ENCODE measurements at places on chromosomes 4 and X.

- DNase-seq: no peak
These were observed 3.3 kb downstream of the KCND1 start for GRCh38 chrX:48968377-48968776.

DNA sequence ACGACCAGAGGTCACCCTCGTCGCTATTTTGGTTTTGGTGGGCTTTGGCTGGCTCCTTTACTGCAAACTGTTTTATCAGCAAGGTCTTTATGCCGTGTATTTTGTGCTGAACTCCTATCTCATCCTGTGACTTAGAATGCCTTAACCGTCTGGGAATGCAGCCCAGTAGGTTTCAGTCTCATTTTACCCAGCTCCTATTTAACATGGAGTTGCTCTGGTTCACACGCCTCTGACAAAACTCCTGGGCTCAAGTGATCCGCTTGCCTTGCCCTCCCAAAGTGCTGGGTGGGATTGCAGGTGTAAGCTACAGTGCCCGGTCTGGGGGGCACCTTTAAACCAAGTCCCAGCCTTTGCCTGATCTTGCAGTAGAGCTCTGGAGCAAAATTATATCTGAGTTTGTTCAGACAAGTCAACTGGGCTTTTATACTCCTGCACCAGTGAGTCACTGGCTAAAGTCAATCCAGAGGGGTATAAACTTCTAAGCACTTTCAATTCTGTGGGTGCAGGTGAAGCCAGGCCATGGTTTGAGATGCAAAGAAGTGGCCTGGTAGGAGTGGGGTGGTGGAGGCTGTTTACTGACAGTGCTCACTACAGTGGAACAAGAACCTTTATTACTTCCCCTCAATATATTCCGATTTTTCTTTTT, 50.2 kb downstream of the MGST2 start:
- DNase-seq: no peak

DNA sequence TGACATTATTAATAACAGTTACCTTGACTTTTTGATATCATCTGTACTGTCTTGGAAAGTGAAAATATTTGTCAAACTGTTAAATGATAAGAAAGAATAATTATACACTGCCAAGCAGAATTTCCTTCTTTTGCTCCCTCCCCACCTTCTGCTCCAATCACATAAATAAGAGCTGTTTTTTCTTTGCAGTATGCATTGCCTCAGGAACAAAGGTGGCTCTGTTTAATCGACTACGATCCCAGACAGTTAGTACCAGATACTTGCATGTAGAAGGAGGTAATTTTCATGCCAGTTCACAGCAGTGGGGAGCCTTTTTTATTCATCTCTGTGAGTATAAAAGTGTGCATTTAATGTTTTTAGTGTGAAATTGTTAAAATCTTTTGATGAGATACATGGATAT, 66.1 kb downstream of the CCKAR start:
- no peak for DNase-seq

- DNase-seq: no peak
These were observed 235.5 kb downstream of the GALNTL6 start for GRCh38 chr4:172048666-172049065.

Data from suppressor macrophage treated with lipopolysaccharide for 4 hours (primary cell).